ENCODE measurements at places on chromosomes 7 and 10.

DNA sequence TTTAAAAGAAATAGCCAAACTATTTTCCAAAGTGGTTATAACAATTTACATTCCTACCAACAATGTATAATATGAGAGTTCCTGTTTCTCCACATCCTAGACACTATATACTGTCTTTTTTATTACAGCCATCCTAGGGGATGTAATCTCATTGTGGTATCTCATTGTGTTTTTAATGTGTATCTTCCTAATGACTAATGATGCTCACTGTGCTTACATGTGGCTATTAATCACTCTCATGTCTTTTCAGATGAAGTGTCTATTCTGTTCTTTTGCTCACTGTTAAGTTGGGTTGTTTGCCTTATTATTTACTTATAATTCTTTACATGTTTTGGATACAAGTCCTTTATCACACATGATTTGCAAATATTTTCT is 71.8 kb downstream of the ZNF438 start:
- DNase-seq, result no peak

- DNase-seq, result no peak
Observed at GRCh38 chr7:70695795-70696083, 436.2 kb upstream of the GALNT17 start.

GRCh38 chr10:48725708-48726107 is 41.0 kb downstream of the WDFY4 start:
- no peak for DNase-seq

DNA sequence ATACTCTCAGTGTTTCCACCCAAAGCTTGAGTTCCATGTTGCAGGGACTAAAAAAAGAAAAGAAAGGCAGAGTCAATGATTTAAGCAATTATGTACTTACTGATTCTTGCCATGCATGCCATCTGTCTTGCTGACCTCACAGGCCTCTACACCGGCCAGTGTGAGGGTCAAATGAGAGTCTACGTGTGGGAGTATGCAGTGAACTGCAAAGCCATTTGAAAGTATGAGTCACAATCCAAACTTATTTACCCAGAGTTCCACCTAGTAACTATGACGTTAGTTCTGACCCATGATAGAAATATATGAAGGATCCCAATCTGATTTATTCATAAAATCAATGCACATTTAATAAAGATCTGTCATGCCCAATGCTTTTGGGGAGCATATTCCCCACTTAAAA is 26.5 kb downstream of the PDE1C start:
- no peak for DNase-seq

DNA sequence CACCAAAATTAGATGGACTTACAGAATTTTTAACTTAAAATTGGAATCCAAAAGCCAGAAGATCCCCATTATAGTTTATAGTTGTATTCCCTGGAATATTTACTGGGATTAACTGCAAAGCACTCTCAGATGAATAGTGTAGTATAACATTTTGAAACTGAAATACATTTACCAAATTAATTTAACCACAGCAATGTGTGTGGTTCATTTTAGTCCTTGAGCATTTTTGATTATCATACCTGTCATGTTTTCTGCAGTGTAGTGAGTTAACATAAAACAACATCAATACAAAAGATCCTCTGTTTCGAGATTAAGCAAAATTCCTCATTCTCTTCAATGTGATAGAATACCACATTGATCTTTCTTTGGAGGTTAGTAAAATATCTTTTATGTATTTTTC is 3.7 kb downstream of the VIM start:
- no peak for DNase-seq

DNA sequence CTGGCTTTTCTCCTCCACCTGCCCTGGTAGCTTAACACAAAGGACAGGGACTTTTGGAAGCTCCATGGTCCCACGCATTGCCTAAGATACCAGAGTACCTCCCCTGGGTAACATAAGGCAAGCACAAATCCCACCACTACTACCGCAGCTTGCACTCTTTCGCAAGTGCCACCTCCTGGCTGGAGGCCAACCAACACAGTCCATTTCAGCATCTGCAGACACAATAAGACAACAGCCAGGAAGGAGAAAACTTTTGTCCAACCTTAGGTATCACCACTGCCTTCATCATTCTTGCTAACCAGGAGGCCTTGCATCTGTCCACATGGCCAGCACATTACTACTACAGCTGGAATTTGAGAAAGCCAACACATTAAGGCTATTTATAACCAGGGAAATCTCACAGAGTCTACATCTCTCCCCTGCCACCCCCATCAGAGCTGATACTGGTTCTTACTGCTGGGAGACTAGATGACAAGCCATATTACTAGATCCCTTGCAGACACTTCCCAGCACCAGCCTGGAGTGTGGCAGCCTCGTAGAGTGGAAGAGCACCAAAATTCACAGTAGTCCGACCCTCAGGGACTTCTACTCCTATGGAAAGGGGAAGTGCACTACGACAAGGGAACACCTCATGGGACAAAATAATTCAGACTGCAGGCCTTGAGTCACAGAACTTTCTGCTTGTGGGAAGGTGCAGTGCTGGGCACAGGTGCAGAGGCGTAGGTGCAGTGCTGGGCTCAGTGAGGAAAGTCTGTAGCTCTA is 39.8 kb upstream of the CDK13 start:
- no peak for DNase-seq

DNA sequence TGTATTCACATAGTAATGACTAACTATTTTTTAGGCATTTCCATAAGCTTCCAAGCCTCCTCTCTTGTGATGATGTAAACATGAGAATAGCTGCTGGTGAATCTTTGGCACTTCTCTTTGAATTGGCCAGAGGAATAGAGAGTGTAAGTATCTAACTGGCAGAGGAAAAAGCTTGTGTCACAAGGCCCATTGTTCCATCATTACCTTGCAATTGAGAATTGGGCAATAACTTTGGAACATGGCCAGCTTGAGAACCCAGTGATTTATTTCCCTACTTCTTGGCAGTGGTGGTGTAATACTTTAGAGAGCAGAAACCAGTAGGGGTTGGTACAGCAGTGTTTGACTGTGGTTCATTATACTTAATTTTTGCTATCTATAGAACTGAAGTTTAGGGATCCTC is 12.0 kb downstream of the IFRD1 start:
- peak; percentile 35 for DNase-seq

DNA sequence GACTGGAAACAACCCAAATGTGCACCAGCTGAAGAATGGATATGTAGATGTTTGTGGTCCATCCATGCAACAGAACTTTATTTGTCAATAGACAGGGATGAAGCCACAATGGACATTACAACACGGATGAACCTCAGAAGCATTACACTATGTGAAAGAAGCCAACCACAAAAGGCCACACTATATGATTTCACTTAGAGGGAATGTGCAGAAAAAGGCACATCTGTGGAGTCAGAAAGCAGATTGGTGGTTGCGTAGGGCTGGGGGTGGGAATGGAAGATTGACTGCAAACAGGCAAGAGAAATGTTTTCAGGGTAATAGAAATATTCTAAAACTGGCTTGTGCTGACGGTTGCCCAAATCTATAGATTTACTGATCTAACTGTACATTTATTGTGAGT is 34.3 kb upstream of the WASHC2A start:
- no peak for DNase-seq

DNA sequence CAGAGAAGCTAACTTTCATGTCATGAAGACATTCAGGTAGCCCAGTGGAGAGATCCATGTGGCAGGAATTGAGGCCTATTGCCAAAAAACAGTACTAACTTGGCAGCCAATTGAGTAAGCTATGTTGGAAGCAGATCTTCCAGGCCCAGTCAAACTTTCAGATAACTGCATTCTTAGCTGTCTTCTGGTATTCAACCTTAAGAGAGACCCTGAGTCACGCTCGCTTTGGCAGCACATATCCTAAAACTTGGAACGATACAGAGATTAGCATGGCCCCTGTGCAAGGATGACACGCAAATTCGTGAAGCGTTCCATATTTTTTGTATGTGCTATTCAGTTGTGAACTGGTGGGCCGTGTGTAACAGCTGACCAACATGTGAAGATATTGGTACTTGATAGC is 17.6 kb upstream of the ZNF518A start:
- DNase-seq, result no peak

- no peak for DNase-seq
Observed at GRCh38 chr10:58796242-58796641, 283.6 kb downstream of the BICC1 start.

DNA sequence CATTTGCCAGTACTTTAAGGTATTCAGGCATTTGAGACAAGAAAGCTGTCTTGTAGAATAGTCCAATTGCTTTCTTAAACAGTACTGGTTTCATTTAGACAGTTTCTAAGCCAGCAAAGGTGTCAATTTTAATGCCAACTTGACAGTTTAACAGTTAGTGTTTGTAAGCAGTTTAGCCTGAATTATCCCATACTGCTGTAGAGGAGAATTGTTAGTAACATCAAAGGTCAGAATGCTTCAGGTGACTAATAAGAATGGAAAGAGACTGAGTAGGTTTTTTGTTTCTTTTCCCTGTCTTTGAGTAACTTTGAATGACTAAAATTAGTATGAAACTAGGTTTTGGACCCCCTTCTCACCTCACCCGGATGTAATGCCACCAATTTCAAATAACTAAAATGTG is 29.5 kb upstream of the VDAC2 start:
- no peak for DNase-seq

Measured in left lung (tissue), 14 donors.